ENCODE measurements at places on chromosomes 2 and 18. TPM values are rescaled to one million over a fixed set of nuclear protein-coding genes. Genes with fewer than 3 reads are reported as not detected.

RTP5 gene
- total RNA-seq, result not detected

SP100 gene
- total RNA-seq, result 126 TPM

DNA sequence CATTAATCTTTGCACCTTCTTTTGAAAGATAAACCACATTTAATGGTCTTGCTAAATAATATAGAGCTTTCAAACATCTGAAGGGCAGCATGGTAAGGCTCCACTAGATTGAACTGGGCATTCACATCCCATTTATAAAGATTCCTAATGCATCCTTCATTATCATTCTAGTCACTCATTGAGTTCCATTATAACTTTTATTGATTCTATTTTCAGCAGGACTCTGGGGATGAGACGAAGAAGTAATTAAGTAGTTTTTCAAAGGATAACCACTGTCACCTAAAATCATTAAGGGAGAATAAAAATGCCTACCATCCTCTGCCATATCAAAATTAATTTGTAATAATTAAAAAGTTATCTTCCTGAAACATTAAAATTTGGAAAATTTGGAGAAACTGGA is 60.2 kb upstream of the CTNNA2 start:
- no peak for DNase-seq

- DNase-seq, result no peak
Measured at GRCh38 chr2:147548451-147548850, 296.4 kb upstream of the ACVR2A start.

ID2 gene
- 95.8 TPM for total RNA-seq

Measured in sciatic nerve (tissue), 2 donors.